Omental fat pad (tissue), 4 donors: ENCODE measurements at places on chromosomes 12 and 14.

DNA sequence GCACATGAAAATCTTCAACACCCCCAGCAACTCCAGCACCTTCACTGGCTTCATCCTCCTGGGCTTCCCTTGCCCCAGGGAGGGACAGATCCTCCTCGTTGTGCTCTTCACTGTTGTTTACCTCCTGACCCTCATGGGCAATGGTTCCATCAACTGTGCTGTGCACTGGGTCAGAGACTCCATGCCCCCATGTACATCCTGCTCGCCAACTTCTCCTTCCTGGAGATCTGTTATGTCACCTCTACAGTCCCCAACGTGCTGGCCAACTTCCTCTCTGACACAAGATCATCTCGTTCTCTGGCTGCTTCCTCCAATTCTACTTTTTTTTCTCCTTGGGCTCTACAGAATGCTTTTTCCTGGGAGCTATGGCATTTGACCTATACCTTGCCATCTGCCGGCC, 11.5 kb upstream of the OR11G2 start:
- no peak for DNase-seq

DNA sequence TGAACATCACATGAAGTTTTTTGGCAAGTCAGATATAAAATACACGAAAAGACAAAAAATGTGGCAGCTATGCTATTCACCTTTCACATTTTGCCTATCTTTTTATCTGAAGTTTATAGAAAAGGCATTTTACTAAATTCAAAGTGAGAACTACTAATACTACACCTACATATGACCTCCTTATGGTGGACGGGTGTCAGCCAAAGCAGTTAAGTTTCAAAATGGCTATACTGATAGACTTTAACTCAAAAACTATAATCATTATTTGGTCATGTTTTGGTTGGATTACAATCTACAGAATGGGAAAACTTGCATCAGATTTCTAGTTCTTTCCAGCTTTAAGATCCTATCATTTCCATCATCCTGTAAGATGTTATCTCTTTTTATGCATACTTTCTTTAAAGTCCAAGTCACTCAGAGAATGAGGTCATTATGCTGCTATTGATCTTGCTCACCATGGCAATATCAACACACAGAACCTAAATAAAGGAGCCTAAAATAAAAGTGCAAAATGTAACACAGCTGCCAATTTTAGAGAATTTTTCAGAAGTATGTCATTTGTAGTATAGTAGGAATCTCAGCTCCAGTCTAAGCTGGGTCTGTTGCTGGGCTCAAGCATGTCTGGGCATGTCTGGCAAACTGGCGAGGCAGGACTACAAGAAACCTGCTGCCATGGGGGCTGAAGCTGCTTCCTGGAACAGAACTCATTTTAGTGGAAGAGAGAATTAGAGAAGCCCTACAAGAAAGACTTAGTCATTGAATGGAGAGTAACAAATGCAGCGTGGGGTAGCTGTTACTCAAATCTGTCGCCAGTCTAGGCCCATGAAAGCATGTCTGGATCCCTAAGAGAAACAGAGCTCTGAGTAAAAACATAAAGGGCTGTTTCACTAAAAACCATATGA, 7.6 kb upstream of the AEBP2 start:
- DNase-seq = no peak

- DNase-seq = no peak
Observed at GRCh38 chr14:65173973-65174693, 71.8 kb upstream of the MAX start.

DNA sequence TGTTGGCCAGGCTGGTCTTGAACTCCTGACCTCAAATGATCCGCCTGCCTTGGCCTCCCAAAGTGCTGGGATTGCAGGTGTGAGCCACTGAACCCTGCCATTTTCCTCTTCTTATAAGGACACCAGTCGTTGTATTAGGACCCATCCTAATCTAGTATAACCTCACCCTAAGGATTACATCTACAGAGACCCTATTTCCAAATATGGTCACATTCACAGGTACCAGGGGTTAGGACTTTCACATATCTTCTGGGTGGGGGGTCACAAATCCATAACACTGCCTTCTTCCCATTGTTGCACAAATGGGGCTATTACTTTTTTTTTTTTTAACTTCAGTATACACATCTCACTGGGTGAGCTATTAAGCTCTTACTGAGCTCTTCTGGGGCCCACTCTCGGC, 38.6 kb downstream of the ARF6 start:
- no peak for DNase-seq

- DNase-seq = no peak
Observed at GRCh38 chr14:64759555-64759938, 55.3 kb downstream of the PLEKHG3 start.

DNA sequence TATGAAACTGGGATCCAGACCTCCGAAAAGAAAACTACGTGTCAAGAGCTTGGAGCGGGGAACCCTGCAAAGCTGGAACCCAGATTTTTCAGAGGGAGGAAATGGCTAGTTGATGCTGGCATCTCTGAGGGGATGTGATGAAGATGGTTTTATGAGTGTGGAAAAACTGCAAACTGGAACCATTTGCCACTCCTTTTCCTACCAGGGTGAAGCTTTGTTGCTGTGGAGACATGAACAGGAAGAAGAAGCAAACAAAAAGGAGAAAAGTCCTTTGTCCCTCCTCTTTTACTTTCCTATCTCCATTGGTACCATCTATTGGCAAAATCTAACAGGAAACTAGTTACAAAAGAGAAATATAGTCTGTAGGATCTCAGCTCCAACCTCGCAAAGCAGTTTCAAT, 39.2 kb downstream of the CDK17 start:
- DNase-seq = no peak

GRCh38 chr12:31533470-31533869, 57.5 kb downstream of the DENND5B start:
- DNase-seq = no peak

GRCh38 chr12:65152596-65152995, 16.8 kb upstream of the LEMD3 start:
- no peak for DNase-seq

DNA sequence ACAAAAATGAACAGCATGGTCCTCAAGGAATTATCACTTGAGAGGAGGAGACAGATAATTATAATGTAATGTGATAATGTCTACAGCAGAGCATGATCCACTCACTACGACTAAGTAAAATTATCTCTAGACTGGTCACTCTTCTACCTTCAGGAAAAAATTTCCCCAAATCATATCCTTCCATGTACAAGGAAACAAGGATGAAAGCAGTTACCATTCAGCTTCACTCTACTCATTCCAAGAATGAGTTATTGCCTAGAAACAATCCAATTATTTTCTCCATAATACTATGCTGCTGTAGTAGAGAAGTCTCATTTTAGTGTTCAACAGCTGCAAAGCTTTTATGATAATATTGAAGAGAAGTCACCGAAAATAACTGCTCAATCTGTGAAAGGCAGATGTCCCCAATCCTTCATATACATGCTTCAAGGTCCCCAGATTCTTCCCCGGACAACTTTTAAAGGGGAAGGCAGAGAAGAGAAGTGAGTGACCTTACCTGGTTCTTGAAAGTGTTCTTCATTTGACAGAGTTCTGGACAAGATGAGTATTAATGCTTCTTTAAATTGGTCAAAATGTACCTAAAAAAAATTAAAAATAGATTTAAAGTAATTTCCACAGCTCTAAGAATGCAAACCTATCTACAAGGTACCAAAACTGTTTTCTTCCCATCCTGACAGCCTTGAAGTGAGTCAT, 24.6 kb downstream of the NIN start:
- DNase-seq = no peak

DNA sequence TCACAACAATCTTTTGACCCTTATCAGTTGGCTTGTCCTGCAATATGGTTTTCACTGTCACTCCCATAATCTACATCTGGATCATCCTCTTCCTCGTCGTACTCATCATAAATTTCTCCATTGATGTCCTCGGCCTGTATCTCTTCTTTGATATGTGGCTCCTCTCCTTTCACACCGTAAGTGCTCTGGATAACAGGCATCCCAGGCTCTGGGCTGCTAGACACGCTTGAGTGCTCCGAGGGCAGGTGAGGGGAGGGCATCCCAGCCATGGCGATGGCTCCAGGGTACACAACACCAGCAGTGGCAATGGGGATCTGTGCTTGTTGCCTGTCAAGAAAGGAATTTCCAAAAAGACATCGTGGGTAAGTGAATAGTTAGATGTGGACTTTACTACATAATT, 415.3 kb downstream of the SOX5 start:
- no peak for DNase-seq

DNA sequence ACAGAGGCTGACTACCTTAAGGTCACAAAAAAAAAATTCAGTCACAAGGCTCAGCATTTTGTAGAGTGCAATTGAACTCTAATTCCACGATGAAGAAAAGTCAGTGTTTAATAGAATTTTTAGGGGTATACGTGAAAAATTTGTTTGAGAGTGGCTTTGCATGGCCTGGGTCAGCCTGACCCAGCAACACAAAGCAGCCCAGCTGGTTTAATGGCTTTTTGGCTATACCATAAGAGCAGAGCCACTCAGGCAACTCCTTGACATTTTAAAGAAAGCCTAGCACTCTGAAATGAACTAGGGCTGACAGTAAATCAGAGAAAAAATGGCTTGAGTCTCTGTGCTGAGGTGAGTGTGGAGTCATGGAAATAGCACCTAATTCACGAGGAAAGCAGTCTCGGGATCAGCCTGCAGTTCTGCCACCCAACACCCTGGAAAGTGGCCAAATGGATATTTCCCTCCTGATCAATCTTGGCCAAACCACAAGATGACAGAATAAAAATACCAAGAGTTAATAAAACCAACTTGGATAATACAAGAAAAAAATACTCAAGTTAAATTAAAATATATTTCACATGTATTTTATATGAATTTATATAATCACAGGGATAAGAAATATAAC, 59.5 kb downstream of the GALNT4 start:
- no peak for DNase-seq

DNA sequence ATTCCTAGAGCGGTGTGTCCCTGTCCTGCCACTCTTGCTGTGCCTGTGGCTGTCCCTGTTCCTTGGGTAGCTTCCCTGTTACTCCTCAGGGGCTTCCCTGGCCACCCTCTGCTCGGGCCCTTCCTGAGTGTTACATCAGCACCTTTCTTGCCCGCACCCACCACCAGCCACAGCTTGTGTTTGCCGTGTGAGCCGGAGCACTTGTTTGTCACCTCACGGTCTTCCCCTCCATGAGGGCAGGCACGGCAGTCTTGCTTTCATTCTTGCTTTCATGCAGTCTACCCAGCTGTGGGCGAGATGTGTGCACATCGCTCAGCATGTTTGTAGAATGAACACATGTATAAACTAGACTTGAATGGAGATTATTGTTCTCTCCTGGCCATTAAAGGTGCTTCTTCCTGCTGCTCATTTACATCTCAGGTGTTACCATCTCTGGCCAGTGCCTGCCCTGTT, 42.0 kb downstream of the TRAF3 start:
- DNase-seq = no peak

DNA sequence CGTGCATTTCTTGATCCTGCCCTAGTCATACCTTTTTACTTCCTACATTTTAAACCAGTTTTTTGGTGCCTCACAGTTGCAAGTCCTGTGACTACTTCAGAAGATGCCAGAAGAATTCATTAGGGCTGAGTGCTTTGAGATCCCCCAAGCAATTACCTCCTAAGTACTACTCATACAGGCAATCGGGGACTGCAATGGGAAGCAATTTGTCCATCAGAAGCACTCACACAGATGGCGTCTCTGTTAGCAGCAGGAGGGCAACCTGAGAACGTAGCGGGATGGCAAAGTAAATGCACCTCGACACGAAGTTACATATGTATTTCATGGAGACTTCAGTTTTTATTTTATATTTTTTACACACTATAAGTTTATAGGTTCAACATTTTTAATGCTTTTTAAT, 188.3 kb downstream of the CAPZA3 start:
- DNase-seq = no peak

DNA sequence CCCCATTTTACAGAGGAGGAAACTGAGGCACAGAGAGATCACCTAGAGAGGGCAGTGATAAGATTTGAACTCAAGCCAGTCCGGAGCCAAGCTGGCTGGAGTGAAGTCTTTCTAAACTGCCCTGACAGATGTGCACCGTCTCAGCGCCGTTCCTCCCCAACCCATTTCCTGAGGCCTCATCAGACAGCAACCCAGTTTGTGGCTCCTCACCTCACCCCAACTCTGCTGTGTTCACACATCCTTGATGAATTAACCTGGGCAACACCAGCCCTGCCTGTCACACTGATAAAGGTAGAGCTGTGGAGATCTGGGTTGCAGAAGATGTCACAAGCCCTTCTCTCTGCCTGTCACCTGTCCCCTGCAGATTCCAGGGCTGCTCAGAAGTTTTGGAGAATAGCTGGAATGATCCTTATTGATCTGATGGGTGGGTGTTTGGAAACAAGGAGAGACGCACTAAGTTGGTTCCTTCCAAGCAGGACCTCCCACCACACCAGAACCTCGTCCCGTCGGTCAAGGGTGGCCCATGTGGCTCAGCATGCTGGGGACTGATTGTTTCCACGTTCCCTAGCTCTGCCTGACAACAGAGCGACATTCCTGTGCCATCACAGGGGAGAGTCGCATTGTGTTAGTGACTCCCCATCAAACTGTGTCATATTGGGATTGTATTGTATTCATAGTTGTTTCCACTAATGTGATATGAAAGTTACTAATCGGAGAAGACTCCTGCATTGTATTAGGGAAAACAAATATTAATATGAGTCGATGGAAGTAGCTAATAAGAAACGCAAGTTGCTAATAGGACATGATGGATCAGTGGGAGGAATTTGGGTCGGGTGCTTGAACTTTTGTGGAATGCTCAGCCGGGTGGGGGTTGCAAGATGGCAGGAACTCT, 200.6 kb downstream of the PHETA1 start:
- DNase-seq = no peak

- no peak for DNase-seq
Observed at GRCh38 chr12:57729321-57729844, 9.2 kb downstream of the AGAP2 start.

DNA sequence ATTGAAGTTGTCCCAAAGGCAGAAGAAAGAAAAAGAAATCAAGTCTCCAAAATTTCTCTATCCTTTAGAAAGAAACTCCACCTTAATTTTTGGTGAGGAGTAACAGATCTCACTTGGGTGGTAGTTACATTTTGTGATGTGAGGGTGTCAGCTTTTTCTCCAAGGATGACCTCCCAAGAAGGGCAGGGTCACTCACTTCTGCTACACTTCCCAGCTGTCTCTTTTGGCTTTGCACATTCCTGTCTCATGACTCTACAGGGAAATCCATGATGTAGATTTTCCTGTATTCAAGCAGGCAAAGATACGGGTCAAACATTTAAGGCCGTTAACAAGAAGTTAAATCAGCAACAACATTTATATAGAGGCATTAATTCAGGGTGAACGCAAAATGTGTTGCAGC, 1016.4 kb downstream of the NRXN3 start:
- DNase-seq = no peak

DNA sequence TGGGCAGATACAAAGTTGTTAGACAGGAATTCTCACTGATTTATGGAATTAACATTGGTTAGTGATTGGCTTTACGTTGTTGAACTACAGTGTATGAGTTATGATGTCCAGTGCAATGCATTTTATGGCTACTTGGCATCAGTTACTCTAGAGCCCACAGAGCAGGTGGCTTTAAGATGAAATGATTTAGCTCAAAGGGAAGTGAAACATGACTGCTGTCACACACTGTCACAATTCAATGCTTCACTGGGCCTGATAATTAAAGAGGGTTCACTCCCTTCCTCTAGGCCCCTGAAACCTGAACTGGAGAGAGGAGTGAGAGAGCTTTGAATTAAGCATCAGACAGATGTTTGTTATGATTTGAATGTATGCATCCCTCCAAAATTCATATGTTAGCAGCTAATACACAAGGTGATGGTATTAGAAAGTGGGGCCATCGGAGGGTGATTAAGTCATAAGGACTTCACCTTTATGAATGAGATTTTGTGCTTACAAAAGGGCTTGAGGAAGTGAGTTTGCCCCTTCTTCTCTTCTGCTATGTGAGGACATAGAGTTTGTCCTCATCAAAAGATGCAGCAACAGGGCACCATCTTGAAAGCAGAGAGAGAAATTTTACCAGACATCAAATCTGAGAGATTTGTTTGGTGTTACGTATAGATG, 175.8 kb upstream of the GRIN2B start:
- no peak for DNase-seq
